ENCODE measurements at places on chromosomes 7 and 10.

- no peak for DNase-seq
Observed at GRCh38 chr7:158110034-158110590, 477.5 kb downstream of the PTPRN2 start.

DNA sequence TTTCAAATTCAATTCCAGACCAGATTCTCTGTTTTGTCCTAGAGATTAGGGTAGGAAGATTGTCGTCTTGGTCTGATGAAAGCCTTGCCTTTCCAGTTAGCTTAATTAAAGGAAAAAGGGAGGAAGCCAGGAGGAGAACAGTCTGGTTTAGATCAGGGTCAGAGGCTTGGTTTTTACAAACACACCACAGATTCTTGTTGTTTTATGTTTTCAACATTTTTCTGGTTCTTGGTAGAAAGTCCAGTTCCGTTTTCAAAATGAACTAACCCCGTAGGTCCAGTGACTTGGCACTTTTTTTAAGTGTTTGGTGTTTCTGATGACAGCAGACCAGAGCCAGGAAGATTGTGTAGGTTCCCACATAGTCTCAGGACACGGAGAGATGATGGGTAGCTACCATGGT, 167.1 kb upstream of the INHBA start:
- no peak for DNase-seq

DNA sequence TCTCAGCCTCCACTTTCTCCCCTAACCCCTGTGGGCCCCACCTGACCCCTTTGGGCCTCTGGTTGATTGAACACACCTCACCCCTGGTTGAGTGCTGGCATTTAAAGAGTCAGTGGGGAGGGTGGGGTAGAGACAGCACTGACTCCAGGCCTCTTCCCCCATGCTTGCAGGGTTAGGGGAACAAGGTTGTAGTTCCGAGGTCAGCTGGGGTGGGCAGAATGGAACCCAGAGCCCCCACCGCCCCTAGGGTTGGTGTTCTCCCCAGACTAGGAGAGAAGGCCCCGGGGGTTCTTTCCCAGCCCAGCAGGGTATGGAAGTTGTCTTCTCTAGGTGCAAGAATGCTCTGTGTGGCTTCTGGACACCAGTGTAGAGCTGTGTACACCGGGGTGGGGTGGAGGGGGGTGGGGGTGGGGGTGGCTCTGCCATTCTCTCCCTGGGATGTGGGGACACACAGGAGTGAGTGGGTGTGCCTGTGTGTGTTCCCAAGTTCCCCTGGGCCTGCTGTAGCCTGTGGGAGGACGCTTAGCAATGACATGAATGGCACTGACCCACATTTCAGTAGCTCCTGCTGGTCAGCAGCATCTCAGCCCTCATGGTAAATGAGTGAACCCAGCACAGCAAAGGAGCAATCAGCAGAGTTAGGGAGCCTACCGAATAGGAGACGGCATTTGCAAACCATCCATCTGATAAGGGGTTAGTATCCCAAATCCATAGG, 33.6 kb downstream of the PRF1 start:
- DNase-seq, result no peak

DNA sequence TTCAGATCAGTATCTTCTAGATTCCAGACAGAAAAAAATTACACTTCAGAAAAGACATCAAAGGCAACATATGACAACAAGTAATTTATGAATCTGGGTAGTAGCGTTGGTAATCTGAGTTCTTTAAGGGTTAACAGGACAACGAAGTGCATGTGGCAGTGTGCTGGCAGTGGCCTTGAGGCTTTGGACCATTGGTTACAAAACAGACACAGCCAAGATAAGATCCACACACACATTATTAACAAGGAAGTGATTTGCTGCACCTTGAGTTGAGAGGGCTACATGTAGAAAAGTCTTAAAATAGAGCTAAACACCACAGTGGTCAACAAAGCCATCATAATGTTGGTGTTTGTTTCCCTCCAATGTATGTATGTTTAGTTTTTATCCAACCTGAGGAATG, 40.6 kb downstream of the AKR1D1 start:
- DNase-seq, result no peak

DNA sequence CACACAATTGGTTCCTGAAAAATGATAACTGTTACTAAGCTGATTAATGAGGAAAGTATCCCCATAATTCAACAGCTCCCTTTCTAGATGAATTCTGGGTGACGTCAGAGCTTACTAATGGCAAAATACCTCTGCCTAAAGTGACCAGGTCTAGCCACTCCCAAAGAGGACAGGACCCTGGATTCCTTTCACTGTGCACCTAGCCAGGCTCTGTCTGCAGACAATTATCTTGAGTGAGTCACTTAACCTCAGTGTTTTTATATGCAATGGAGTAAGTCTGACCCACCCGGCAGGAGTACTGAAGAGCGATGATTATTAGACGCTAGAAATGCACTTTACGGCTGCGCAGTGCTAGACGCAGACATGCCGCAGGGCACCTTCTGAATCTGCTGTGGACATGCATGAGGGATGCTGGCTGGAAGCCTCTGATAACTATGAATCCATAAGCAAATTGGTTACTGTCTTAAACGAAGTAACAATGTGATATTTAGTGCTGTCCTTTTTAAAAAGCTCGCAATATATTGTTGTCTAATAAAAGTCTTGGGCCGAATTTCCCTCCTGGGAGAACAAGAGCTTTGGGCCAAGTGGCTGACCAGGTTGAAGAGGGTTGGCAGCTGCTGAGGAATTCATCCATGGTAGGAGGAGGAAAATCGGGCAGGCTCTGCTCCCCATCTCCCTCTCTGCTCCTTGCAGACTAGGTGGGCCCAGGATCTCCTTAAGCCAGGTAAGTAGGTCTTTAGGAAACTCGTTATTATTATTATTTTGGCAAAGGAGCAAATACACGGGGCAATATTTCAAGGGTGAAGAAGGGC, 4.6 kb upstream of the INPP5A start:
- DNase-seq, result peak; percentile 6

DNA sequence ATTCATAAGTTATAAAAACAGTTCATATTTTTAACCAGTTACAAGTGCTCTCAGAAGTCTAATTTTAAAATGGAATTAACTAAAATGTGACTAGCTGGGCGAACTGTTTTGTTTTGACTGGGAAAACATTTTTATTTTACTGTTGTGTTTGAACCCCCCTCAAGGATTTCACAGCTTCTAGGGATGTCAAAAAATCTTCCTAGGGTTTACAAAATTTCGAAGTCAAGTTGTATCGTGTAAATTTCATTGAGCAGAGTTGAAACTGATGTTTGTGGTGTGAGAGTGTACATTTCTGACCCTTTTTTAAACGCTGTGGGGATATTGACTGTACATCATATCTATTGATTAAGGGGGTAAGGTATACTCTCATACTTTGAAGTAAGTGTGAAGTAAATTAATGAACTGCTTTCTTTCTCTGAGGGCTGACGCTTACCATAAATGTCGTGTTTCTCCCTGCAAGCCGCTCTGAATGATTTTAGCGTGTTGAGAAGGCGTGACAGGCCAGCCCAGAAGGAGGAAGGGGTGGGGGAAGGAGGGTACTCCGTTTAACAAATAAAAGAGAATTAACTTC, 1.8 kb upstream of the SP8 start:
- DNase-seq, result no peak

All from right hindlimb (tissue), 1 donor.